GM20000 (cell line): ENCODE measurements at places on chromosomes 7 and 10.

GRCh38 chr7:29977886-29978651 is 11.5 kb downstream of the SCRN1 start:
- DNase-seq, result no peak

DNA sequence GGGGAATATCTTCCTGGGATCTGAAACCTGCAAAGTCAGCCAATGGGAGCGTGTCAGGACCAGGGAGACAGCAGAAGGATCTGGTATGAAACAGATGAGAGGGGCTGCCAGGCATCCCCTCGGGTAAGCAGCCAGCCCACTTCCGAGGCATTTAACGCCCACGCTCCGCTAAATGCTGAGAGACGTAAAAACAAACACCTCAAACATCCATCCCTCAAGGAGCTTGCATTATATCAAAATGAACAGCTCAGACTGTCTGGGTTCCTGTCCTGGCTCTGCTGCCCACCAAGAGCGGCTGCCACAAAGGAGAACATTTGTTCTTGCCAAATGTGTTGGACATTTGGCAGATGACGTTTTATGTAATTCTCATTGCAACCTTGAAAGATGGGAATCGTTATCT is 7.0 kb upstream of the SERPINE1 start:
- DNase-seq, result no peak

GRCh38 chr7:55252386-55252785 is 112.8 kb upstream of the LANCL2 start:
- DNase-seq, result no peak

DNA sequence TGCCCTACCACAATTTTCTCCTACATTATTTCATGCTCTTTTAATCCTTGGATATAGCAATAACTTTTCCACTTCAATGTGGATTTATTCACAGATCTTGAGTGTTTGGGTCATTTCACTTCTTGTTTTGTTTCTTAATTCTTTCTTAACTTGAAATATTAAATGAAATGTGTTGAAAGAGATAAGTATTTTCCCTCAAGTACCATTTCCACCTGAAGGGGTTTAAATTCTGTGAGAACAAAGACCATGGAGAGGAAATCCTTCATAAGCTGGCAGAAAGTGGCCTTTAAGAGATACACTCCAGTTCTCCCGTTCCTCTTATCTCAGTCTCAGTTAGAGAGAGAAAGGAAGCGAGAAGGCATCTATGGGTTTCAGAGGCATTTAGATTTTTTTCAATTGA is 14.1 kb upstream of the DLD start:
- DNase-seq, result no peak

- DNase-seq, result no peak
Observed at GRCh38 chr10:33556620-33557019, 222.2 kb upstream of the NRP1 start.

DNA sequence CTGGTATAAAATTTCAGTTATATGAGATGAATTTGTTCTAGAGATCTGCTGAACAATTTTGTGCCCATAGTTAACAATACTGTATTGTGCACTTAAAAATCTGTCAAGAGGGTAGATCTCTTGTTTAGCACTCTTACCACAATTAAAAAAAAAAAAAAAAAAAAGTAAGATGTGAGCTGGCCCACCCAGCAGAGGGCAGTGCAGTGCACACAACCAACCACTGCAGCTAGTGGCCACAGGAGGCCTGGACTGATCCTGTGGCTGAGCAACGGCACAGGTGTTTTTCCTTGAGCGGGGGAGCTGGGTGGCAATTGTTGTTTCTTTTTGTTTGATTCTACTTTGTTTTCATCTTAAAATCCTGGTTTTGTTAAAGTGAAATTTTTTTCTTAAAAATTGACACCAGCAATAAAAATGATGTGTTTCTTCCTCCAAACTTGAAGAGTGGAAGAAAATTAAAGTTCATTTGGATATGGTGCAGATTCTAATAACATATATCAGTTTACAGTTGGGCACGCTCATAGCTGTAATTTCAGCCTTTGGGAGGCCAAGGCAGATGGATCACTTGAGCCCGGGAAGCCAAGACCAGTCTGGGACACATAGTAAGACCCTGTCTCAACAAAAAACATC is 171.1 kb upstream of the TBX20 start:
- peak; percentile 81 for DNase-seq

DNA sequence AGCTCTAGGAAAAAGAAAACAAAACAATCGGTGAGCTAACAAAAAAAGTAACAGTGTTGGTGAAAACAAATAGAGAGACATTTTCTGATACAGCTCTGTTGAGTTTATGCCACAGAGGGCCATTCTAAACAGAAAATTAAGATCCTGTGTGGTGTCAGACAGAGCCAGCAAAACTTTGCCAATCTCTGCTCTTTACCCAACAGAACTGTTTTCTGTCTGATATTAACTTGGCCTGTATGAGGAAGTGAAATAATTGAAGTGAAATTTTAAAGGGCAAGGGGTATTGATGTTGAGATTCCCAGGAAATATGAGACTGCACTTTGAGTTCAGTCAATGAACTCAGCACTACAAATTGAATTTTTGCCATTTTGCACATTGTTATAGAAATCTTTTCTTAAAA is 101.0 kb downstream of the AOAH start:
- no peak for DNase-seq

DNA sequence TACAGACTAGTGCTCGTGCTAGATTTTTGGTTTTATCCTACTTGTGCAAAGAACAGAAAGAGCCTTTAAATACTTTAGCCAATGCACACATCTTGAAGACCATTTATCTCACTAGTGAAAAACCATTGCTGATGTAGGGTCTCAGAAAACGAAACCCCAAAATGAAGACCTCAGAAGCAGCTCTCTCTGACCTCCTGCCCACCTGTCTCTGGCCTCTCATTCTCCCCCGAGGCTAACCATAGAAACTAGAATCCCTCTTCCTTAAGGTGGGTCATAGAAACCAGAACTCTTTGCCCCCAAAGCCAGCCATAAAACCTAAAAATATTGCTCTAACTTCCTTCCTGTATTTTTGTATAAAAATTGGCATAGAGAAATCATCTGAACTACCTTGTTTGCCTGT is 112.2 kb downstream of the KIF20B start:
- no peak for DNase-seq

DNA sequence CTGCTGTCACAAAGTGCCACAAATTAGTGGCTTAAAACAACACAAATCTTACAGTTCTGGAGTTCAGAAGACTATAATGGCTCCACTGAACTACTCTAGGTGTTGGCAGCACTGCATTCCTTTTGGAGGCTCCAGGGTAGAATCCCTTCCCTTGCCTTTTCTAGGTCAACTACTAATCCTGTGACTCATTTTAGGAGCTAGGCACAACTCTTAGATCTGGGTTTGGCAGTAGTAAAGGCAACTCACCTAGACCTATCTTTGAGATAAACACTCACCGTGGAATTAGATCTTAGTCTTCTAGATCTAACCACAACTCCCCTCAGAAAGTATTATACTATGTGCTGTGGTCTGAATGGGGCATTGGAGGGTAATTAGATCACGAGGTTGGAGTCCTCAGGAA is 60.4 kb downstream of the ANKIB1 start:
- DNase-seq, result no peak

GRCh38 chr10:125061557-125062226 is 98.7 kb downstream of the CTBP2 start:
- peak; percentile 36 for DNase-seq

DNA sequence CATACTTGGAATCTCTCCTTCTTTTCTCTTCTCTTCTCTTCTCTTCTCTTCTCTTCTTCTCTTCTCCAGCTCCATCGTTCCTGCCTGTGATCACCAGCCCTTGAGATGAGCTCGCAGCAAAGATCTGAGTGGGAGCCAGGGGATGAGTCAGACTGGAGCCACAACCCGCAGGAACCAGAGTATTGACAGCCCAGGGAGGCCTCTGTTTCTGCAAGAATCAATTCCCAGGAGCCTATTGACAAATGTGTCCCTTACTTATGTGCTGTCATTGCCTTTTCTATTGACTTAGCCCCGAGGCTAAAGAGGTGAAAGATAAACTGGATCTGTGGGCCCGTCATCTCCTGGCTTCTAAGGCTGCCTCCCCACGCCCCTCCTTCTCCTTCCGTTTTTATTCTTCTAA is 13.1 kb upstream of the HABP2 start:
- DNase-seq, result no peak

DNA sequence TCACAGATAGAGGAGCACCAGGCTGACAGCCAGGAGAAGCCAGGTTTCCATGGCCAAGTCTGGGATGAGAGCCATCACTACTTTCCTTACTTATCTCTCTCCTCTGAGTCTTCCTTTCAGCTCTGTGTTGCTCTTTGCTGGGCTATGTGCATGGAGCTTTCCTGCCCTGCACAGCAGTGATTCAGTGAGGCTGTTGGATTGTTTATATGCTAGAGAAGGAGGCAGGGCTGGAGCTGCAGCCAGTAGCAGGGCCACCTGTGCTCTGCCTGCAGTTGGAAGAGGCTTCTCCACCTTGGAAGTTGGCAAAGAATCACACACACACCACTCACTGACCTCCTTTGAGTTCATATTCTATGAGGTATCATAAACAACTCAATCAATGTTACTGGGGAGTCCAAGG is at the start of gene CYP3A4:
Gene CYP3A4, minus strand, starts transcription at position 178 of the 400 bp plus-strand sequence. Its CDS starts 103 bp downstream, at position 75.
- DNase-seq, result no peak

DNA sequence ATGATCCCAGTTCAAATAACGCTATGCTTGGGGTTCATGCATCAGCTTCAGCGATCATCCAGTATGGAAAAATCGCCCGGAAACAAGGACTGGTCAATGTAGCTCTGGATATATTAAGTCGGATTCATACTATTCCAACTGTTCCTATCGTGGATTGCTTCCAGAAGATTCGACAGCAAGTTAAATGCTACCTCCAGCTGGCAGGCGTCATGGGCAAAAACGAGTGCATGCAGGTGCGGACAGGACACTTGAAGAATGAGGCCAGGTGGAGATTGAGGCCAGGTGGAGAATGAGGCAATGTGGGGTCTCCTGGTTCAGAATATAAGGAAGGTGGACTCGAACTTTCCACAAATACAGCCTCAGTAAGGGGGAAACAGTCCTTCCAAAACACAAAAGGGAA is 105.8 kb downstream of the TRRAP start:
- DNase-seq, result no peak

- no peak for DNase-seq
Observed at GRCh38 chr7:1234881-1235500, 2.3 kb downstream of the UNCX start.

DNA sequence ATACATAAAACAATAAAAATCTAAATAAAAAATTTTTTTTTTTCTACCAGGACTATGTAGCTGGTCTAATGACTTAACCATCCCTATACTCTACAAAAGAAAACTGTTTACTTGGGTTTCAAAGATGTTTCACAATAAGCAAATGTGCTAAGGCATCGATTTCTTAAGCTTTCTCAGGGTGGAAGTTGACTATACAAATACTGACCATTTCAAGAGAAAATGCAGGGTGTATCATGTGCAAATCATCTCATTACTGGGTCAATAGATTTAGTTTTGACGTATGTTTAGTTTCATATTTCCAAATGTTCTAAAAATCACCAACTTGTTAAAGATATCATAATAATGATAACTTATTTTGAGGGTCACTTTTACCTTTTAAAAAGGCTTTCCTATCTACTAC is 7.5 kb downstream of the NRP1 start:
- no peak for DNase-seq

DNA sequence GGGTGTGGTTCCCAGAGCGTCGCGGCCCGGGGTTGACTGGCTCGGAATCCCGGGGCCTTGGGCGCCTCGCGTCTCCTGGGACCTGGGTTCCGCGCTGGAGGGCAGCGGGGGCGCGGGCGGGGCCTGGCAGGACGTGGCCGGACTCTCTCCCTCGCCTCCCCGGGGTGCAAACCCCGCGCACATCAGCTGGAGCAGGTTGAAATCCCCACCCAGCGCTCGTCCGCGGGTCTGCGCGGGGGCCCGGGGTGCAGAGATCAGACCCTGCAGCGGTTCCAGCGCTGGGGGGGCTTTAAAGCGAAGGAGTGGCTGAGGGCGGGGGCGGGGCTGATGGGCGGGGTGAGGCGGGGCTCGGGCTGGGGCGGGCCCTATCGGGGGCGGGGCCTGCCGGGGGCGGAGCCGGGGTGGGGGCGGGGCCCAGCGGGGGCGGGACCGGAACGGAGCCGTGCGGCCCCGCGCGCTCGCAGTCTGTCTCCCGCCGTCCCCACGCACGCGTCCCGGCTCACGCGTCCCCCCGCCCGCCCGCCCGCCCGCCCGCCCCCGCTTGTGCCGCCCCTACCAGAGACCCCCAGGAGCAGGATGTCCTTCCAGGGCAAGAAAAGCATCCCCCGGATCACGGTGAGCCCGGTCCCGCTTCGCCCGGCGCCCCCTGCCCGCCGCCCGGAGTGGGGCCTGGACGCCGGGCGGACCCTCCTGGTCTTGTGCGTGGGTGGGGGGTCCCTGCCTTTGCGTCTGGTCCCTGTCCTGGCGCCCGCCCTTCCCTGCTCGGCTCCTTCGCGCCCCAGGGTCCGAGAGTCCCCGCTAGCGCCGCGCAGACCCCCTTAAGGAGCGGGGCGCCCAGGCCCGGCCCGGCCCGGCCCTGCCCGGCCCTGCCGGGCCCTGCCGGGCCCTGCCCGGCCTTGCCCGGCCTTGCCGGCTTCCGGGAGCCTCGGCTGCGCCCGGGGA is at the start of gene DPYSL4:
Gene DPYSL4, plus strand, starts transcription at position 461 of the 942 bp plus-strand sequence. Its CDS starts 116 bp downstream, at position 577.
- DNase-seq, result peak; percentile 91

DNA sequence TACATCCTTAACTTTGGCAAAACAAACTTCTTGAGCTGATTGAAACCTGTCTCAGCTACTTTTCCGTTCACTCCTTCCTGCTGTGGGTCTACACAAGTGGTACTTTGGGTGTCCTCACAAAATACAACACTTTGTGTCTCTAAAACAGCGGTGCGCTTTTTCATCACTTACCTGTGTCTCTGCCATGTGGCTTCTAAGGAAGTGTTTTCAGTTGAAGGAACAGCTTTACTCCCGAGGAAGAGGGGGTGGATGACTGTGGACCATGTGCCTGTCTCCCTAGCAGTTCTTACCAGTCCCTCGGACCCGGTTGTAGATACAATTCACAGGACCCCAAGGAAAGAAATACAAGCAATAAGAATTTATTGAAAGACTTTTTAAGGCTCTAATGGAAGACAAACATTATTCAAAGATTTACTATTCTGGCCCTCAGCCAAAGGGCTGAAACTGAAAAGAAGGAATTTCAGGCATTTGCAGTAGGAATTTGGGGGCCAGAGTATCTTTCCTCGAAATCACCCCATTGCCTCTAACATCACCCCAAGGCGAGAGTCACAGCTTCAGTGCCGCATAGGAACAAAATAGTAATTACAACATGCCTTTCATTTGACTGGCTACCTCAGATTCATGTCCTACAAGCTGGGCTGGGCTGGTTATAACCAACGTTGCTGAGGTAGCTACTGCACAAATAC is 246.3 kb downstream of the ACTR3B start:
- no peak for DNase-seq

GRCh38 chr7:135200821-135201331 is 10.4 kb downstream of the WDR91 start:
- no peak for DNase-seq

- DNase-seq, result no peak
Observed at GRCh38 chr7:137652721-137653120, 194.1 kb downstream of the DGKI start.

GRCh38 chr10:50260791-50261281 is 9.5 kb upstream of the ASAH2 start:
- DNase-seq, result peak; percentile 77

DNA sequence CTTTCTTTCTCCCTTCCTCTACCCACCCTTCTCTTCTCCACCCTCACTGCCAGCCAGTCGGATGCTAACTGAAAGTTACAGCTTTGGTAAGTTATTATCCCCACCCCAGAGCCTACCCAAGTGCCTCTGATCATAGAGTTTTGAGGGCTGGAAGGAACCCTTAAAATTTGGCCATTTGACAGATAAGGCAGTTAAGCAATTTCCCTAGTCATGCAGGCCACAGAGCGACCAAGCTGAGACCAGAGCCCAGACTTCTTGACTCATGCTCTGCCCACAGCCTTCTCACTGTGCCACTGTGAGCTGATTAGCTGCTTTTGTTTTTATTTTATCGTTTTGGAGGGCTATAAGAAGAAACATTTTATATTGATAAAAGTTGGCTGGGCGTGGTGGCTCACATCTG is 17.2 kb downstream of the SAP25 start:
- no peak for DNase-seq
